HuH-7.5 (cell line): ENCODE measurements at places on chromosomes 12 and 14.

DNA sequence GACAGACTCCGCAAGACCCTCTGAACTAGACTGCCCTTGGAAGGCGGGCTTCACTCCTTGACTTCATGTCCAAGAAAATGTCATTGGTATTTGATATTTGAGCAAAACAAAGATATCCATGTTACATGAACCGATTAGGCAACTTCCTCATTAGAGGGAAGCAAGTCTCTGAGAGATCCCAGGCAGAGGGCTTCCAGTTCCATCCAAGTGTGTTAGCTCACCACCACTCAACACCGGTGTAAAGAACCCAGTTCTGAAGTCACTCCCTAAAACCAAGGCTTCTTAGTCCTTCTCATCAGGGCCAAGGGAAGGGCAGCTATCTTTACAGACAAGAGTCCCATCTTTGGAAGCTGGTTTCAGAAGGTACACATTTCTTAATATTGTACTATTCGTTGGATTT, 87.2 kb upstream of the CDKN3 start:
- DNase-seq: no peak

DNA sequence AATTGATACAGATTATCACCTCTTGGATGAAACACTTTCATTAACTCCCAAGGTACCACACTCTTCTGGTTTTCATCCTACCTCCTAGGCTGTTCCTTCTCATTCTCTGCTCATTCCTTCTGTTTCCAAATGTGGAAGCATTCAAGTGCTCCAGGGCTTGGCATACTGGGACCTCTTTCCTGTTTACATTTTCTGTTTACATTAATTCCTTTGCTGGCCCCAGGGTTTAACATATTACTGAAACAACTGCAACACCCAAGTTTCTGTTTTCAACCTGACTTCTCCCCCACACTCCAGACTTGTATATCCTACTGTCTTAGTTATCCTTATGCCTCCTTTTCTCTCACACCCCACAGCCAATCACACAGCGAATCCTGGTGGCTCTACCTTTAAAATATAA, 386.3 kb upstream of the GARIN6 start:
- DNase-seq: no peak

GRCh38 chr12:119423285-119423684, 88.8 kb downstream of the CCDC60 start:
- no peak for DNase-seq

GRCh38 chr14:72451054-72451972, 442.6 kb downstream of the DPF3 start:
- no peak for DNase-seq

GRCh38 chr14:33406766-33407165, 468.1 kb downstream of the NPAS3 start:
- DNase-seq: no peak

DNA sequence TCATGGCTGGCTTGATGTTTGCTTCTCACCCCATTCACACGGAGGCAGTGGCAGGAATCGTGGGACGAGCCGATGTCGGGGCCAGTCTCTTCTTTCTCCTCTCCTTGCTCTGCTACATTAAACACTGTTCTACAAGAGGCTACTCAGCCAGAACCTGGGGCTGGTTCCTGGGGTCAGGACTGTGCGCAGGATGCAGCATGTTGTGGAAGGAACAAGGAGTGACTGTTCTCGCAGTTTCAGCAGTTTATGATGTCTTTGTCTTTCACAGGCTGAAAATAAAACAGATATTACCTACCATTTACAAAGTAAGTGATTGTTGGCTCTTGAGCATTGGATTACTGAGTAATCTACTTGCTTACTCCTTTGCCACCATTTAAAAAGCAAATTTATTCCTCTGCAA, 170.6 kb downstream of the TMTC2 start:
- no peak for DNase-seq

GRCh38 chr12:92445253-92446082, 257.3 kb upstream of the PLEKHG7 start:
- DNase-seq: no peak

DNA sequence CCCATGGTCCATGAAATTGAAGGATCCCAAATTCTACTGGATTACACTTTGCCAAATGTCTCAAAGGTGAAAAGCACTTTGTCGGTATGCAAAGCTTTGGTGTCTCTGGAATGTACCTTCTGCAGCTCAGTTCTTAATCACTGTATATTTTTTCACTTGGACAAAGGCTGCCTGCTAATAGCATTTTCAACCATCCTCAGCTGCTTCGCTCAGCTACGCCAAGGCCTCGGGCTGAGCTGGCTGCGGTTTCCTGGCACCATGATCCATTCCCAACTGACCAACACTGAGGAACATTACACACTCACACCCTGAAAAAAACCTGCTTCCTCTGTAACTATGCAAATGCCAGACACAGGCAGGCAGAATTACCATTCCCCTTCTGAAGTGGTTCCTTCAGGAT, 335.2 kb downstream of the DPF3 start:
- DNase-seq: no peak

GRCh38 chr14:52801014-52801712, 9.8 kb upstream of the GNPNAT1 start:
- no peak for DNase-seq

GRCh38 chr12:21659383-21659782, 1.7 kb upstream of the LDHB start:
- DNase-seq: no peak

- no peak for DNase-seq
These were observed 58.1 kb downstream of the FGD4 start for GRCh38 chr12:32457251-32458025.

GRCh38 chr12:123223241-123223668, 9.7 kb downstream of the MPHOSPH9 start:
- DNase-seq: no peak

GRCh38 chr14:75220156-75220555, 43.7 kb upstream of the TMED10 start:
- DNase-seq: no peak

GRCh38 chr12:503111-503761, 43.5 kb downstream of the B4GALNT3 start:
- peak; percentile 54 for DNase-seq

DNA sequence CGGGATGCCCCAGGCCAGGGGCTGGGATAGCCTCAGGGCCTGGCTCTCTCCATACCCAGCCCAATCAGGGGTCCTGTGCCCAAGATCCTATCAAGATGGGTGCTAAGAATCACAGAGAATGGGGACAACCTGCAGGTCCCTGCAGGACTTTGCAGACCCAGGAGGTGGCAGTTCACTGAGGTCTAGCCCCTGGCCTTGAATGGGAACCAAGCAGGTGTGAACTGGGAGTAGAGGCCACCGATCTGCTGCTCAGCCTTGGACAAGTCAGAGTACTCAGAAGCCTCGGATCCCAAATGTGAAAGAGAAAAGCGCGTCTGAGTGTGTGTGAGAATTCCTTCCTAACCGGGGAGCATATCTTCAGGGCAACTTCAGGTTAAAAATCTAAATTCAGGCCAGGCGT, 76.2 kb downstream of the ARL6IP4 start:
- DNase-seq: no peak

GRCh38 chr14:93114713-93115068, 1.0 kb downstream of the ITPK1 start:
- DNase-seq: no peak

DNA sequence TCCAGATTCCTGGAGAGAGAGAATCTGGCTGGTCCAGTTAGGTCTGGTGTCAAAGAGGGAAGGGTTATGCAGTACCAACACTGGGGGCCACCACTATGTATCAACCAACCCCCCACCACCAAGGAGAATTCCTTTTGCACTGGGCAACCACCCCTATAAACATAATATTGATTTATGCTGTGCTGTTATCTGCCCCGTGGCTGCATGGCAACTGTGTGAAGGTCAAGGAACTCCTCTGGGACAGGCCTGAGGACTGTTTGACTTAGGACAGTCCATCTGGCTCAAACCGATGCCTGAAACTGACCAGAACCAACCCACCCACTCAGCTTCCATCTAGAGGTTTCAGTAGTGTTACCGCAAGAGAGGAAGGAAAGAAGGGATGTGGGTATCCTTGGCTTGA, 20.5 kb downstream of the PLEKHH1 start:
- DNase-seq: no peak

- DNase-seq: no peak
These were observed 7.4 kb upstream of the OR6J1 start for GRCh38 chr14:22651586-22651985.

DNA sequence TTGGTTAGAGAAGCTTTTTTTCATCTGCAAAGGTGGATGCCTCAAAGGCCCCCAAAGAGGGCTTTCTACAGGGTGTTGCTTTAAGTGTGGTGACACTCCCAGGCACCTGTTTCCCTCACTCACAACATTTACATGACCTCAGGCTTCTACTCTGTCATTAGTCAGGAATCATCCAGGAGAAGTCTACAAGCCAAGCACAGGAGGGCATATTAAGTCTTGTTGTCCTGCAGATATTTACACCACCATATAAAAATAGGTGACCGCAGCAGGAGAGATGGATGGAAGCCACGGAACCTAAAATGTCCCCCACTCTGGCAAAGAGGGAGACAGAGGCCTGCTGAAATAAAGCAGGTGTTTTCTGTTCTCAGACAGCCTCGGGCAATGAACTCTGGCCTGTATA, 7.5 kb upstream of the DPF3 start:
- DNase-seq: no peak

GRCh38 chr14:99143126-99143525, 128.9 kb downstream of the BCL11B start:
- DNase-seq: no peak

- no peak for DNase-seq
These were observed 58.1 kb downstream of the IFT81 start for GRCh38 chr12:110182281-110182680.

- no peak for DNase-seq
These were observed 179.7 kb downstream of the SLC6A15 start for GRCh38 chr12:84732828-84733340.

- DNase-seq: no peak
These were observed 7.6 kb upstream of the KRT80 start for GRCh38 chr12:52199294-52199919.

GRCh38 chr14:95260537-95261361, 59.0 kb downstream of the CLMN start:
- DNase-seq: no peak

GRCh38 chr12:63224396-63224795, 73.4 kb upstream of the AVPR1A start:
- no peak for DNase-seq

GRCh38 chr12:131597333-131597732, 113.6 kb upstream of the SFSWAP start:
- no peak for DNase-seq

DNA sequence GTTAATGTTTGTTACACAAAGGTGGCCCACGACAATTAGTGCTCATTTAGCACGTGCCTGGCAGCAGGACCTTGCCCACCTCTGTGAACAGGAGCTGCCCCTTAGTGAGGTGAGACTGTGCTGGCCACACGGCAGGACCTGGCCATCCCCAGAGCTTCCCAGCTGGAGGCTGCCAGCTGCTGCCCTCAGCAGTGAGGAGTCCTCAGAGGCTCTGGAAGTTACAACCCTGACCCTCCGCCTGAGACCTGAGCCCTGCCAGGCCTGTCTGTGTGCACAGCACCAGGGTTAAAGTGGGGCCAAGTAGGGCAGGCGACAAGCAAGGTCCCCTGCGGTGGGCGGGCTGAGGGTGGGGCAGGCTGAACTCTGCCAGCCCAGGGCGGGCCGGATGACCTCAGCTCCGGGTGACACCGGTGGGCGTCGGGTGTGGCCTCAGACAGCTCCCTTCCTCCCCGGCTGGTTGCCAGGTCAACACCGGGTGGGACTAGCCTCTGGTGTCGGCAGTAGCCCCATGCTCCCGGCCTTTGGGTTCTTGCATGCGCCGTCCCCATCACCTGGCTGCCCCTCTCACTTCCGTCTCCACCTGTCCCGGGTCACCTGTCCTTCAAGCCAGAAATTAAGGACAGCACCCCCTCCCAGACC, 9.2 kb upstream of the LBHD2 start:
- peak; percentile 66 for DNase-seq

- peak; percentile 53 for DNase-seq
These were observed 342.7 kb downstream of the PRKD1 start for GRCh38 chr14:29584992-29585391.

DNA sequence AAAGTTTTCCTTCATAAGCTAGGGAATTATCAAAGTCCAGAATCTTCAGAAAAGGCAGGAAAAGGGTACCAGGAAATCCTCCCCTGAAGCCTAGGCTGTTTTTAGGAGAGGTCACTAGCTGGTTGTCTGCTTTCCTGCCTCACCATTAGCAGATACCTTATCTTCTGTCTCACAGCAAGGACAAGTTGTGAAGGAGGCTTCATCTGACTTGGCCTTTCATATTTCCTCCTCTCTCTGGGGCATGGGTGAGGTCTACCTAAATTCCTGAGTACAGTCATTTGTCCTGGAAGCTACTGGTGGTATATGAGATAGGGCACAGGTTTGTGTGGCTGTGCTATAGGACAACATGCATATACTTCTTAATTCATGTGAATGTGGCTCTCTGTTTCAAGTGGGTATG, 2.3 kb downstream of the FOXJ2 start:
- DNase-seq: no peak

- no peak for DNase-seq
These were observed 400.7 kb downstream of the NUAK1 start for GRCh38 chr12:105738051-105738450.

- peak; percentile 84 for DNase-seq
These were observed 899 bp upstream of the KCNH3 start for GRCh38 chr12:49537752-49538509.

DNA sequence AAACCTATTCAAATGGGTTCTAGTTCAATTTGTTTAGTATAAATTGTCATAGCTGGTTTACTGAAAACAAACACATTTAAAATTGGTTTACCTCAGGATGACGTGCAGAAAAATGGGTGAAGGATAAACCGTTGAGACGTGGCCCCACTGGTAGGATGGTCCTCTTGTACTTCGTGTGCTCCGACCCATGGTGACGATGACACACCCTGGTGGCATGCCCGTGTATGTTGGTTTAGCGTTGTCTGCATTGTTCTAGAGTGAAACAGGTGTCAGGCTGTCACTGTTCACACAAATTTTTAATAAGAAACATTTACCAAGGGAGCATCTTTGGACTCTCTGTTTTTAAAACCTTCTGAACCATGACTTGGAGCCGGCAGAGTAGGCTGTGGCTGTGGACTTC, 8.3 kb downstream of the CALM1 start:
- DNase-seq: no peak

- no peak for DNase-seq
These were observed 972 bp downstream of the PTGDR start for GRCh38 chr14:52268279-52269061.

GRCh38 chr14:39154594-39155189, 15.4 kb downstream of the TRAPPC6B start:
- no peak for DNase-seq

DNA sequence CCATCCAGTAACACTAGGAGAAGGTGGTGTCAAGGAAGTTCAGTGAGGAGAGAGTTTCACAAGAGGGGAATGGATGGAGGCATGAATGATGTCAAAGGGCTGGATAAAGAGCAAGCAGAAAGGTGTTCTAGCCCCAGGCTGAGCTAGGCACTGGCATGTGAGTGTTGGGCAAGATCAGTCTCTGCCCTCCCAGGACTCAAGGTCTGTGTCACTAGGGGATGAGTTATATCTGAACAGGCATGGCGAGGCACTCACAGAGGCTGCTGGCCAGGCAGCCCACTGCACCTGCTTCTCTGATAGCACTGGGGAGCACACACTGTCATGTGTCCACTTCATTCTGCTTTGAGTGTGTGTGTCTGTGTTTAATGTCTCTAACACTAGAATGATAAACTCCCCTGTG, 903.8 kb downstream of the BCL11B start:
- DNase-seq: no peak
